ENCODE measurements at places on chromosomes 1 and 21.

DNA sequence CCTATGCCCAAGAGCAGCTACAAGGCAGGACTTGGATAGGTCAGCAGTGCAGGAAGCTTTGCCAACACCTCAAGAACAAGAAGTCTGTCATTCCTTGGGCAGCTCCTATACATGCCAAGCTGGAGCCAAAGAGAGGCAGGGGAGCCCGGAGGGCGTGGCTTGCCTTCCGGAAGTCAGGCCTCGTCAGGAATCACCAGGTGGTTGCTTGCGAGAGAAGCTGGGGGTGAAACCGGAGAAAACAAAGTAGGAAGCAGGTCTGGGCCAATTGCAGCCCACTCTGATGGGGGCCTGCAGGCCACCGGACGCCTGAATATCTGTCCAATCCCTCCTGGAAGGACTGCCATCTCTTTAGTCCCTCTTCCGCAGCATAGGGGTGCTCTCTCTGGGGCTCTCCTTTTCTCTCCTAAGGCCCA lies 794 bp upstream of the FAM76A start:
- DNase-seq: peak; percentile 54

GRCh38 chr1:203668401-203668800 lies 41.8 kb downstream of the ATP2B4 start:
- no peak for DNase-seq

GRCh38 chr1:204301171-204301957 lies 58.4 kb downstream of the PLEKHA6 start:
- no peak for DNase-seq

DNA sequence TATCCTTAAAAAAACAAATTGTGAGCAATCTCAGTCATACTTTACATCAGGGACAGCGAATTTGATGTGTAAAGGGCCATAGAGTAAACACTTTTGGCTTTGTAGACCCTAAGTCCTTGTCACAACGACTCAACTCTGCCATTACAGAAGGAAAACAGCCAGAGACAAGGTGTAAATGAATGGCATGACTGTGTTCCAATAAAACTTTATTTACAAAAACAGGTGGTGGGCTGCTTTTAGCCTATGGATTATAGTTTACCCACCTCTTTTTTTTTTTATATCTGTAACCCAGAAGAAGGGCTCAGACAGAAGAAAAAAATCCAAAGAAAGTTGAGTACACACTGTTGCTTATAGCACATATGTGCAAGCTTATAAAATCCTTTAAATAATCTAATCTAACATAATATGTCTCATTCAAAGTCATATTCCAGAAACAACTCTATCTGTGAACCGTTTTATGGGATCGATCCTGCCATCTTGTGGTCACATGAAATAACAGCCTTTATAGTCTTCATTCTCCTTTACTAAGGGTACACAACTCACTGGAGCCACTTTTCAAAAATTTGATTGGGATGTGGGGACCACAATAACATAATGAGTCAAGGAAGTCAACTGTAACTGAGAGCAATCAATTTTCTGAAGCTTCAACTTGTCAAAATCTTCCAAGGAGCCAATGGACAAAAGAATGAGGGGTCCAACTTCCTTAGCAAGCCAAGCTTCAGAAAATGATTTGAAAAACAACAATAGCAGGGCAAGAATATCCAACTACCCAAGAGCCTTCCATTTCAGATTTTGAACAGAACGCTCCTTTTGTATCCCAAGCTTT lies 142.2 kb upstream of the KRTAP19-8 start:
- peak; percentile 64 for DNase-seq

DNA sequence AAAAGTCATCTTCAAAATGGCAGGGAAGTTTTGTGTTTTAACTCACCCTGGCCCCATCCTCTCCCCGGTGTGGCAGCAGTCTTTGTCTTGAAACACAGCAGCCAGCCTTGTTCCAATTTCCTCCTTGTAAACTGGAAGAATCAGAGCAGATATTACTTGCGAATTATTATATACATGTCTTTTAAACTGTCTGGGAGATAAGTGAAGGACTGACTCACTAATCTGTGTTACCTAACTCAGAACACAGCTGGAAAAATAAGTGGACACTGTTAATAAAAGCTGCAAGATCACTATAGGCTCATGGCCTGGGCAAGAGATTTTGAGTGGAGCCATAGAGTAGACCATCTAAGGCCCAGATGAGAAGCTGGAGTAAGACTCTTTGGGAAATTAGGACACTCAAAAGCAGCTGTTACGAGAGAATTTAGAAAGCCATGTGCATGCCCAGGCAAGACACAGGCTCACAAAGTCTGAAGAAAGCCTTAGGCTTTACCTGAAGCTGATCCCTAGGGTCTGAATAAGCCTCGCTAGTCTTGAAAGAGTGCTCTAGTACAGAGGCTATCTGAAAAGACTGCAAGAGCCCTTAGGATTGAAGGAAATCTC lies 233.0 kb upstream of the RAB4A start:
- DNase-seq: no peak

DNA sequence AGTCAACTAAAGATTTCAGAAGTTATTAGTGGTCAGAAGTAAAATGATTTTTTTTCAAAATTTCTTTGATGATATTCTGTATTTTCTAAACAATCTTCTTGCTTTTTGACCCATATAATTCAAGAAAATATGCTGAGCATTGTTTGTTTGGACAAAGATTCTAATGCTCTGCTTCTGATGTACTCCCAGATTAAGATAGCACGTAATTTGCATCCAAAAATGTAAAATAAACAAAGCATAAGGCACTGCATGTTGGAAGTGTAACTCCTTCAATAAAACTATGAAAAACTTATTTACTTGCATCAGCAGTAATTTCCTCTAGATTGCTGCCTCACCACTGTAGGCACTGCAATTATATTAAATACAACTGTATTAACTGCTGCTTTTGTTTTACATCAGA lies 1054.1 kb downstream of the TTLL7 start:
- DNase-seq: no peak

DNA sequence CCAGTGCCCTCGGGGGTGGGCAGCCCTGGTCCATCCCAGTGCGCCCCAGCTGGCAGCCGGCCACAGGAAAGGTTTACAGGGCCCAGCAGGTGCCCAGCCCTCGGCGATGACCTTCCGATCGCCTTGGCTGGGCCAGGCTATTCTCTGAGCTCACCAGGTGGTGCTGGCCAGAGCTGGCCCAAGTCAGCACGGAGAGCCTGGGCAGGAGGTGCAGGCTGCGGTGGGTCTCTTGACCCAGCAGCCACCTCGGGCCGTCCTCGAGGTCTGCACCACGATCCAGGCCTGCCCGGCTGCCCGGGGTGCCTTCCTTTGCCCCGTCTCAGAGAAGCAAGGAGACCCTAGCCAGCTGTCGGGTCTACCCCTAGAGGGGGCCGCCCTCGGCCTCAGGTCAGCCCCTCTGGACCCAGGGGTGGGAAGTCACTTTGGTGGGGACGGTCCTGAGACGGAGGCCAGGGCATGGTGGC lies 370 bp downstream of the PERM1 start:
- no peak for DNase-seq

DNA sequence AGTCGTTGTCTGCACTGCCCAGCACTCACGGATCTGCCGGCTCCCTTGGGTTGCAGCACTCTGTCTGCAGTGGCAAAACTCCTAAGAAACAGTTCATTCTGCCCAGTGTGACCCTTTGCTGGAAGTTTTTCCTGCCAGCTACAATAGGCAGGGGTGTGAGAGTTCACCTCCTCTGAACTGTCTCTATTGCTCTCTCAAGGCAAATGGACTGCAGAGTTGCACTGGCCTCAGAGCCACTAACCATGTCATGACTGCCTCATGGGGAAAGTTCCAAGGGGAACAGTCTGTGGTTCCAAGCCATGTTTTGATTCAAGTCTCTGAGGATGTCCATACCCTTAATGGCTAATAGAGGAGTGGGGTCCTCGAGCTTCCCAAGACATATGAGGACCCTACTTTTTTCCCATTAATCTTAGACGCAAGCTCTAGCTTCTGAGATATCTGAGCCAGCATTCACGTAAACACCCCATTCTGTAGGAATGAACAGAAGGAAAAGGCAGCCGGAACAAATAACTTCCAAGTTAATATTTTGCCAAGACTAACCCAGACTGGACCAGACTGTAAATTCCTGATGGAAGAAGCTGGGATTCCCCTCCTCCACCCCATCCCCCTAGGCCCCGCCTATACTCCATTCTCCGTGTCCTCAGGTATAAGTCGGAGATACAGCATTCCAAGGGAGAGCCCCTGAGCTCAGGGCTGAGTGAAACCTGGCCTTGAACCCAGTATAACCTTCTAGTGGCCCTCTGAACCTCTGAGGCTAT lies 93.8 kb upstream of the AKT3 start:
- DNase-seq: no peak

GRCh38 chr1:175369696-175370095 lies 177.1 kb upstream of the KIAA0040 start:
- no peak for DNase-seq

DNA sequence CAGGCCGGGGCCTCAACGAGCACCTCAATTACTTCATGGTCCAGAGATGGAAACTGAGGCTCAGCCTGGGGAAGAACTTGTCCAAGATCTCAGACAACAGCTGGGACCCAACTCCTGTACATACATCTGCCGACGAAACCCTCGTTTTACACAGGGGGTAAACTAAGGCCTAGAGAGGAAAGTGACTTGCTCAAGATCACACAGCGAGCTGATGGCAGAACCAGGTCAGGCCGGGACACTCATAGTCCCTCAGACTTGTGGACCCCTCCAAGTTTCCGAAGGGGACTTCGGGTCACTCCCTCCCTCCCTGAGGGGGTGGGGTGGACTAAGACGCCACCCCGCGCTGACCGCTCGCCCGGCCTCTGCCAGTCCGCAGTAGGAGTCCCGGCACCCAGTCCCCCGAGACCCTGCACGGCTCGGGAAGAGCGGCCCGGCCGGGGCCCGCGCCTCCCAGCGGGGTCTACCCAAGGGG lies 430 bp downstream of the WASF2 start:
- peak; percentile 54 for DNase-seq

GRCh38 chr1:31872658-31873636 lies 57.1 kb upstream of the SPOCD1 start:
- no peak for DNase-seq

DNA sequence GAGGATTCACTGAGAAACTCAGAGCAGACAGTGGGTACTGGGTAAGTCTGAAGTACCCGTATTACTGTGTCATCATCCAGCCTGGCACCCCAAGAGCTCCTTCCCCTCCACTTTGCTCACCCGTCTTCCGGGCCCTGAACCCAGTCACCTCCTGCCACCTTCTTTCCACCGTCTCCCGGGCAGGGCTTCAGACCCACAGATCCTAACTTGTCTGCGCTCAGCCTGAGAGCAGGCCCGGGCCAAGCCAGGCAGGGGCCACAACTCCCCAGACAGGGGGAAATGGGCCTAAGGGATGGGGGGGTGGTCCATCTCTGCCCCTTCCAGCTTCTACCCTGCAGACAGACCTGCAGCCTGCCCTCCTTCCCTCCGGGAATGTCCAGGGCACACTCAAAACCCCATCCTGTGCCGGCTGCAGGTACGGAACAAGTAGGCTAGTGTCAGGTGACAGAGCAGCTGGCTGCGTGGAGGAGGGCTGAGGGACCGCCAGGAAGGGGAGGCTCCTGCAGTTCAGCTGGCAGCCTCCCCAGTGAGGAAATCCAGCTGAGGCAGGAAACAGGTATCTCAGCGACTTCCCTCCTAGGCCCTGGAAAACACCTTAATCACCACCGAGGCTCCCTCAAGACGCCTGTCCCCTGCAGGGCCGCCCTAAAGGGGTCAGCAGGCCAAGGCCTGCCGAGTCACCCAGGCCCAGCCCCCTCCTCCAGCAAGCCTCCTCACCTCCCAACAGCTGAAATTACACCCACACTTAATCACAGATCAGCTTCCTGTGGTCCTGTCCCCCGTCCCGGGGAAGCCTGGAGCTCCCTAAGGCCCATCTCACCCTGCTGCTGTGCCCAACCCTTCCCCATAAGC lies 3.5 kb downstream of the HSPG2 start:
- DNase-seq: no peak

DNA sequence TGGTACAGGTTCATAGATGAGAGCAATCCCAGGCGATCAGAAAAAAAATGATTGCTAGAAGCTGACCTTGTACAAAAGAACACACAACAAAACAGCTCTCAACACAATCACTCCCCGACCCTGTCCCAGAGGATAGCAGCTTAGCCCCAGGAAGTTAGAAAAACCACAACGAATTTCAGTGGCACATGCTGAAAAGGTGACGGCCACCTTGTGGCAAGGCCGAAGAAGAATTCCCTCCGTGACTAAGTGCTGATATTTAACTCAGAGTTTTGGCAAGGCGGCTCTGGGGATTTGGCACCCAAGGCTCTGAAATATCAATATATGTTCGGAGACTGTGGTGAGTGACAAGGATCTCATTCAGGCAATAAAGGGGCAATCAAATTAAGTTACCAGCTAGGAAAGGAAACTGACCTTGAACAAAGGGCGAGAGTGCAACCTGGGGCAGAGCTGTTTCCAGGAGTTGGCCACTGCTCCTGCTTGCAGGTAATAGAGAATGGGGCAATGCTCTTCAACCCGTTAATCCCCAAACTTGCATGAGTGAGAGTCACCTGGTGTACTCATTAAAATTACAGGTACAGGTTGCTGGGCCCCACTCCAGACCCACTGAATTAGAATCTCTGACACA lies 96.2 kb downstream of the BEND5 start:
- DNase-seq: no peak
